Ovary (tissue), 10 donors: ENCODE measurements at places on chromosomes 6 and 20. TPM values are rescaled to one million over a fixed set of nuclear protein-coding genes. Genes with fewer than 3 reads are reported as not detected.

UCKL1 gene
- 50.2 TPM for total RNA-seq

GATA5 gene
- 5.5 TPM for total RNA-seq

NHLRC1 gene
- total RNA-seq = 1.3 TPM

GRCh38 chr20:36208257-36208656 is 28.0 kb upstream of the AAR2 start:
- DNase-seq = no peak
